Stimulated activated CD8-positive, alpha-beta memory T cell treated with anti-CD3 and anti-CD28 coated beads, Interleukin-15, amount 100 ng/mL, for 4 hours (primary cell): ENCODE measurements at places on chromosomes 5 and 9.

- DNase-seq = no peak
Measured at GRCh38 chr5:148831590-148832565, 5.5 kb downstream of the ADRB2 start.

DNA sequence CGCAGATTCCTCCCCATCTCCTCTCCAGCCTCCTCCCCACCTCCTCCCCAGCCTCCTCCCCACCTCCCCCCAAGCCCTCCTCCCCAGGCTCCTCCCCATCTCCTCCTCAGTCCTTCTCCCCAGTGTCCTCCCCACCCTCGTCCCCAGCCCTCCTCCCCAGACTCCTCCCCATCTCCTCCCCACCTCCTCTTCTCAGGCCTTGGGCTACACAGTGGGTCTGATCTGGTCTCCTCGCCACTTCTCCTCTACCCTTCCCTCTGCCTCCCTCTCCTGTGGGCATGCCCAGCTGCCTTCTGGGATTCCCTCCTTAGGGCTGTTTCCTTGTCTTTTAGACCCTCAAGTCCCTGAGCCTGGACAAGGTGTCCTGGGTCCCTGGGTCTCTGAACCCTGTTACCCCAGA is 28.3 kb downstream of the CXXC5 start:
- no peak for DNase-seq

DNA sequence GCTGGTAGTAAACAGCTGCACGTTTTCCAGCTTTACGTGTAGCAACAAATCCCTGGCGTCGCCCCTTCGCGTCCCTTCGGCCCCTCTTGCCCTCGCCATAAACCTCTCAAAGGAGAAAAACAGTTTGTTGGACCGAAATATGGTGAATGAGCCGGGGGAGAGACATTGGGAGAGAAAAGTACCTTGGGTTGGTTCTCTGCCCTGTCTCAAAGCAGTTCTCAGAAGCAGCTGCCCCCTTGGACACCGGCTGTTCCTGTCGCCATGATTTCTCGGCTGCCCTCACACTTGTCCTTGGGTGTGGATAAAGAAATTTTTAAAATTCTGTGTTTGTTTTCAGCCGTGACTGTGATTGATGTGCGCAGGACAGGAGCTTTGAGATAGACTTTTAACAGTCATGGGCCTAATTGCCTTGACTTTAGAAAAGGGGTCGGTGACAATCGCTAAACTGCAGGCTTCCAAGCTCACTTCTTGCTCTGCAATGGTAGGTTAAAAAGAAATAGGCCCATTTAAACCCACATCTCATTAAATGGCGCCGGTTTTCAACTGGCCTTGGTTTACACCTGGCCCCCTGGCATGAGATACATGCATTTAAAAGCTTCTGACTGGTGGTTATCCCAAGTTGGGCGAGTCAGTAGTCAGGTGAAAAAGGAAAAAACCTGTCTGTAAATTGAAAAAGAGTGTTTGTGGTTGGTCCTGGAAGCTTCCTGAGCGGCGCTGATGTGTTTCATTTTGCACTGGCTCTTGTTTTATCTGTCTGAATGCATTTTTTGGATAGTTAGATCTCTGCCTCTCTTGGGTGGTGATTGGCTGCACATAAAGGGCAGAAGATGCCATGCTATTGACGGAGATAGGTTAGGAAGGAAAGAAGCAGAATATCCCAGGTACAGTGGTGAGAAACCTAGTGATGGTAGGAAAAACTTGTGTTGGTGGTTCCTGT is 983 bp downstream of the RCL1 start:
- no peak for DNase-seq

DNA sequence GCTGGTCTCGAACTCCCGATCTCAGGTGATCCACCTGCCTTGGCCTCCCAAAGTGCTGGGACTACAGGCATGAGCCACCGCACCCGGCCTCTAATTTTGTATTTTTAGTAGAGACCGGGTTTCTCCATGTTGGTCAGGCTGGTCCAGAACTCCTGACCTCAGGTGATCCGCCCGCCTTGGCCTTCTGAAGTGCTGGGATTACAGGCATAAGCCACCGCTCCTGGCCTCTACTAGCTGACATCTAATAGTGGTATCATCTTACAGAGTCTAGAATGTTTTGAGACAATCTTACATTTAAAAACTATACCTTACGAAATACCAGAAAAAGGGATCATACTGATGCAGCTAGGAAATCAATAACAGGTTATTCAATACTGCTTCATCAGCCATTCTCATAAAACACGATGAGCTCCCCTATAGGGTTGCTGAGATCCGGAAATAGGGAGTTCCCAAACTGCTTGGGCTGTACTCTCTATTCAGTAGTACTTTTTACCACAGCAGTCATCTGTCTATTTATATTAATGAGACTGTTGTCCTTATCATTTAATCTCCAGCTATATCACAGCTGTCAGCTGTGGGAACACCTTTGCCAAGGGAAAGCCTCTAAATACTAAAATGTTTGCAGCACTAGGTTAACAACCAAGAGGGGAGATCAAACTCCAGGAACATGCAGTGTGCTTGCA is 8.1 kb upstream of the UBE2D2 start:
- no peak for DNase-seq

DNA sequence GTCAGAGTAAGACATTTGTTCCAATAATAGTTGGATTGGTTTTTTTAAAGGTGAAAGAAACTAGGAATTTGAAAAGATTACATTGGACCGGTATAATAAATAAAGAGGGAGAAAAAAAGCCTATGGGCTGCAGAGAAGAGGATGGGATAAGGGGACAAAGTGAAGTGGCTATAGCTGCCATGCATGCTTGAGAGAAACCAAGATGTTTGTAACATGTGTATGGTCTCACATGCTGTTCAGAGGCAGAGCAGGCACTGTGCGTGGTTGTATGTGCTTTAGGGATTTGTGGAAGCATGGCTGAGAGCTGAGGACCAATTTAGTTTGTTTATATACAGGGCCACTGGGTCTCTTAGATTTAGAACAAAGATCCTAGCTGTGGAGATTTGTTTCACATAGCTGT is 32.7 kb downstream of the LNPEP start:
- DNase-seq = no peak

GRCh38 chr5:17228821-17229291 is 11.4 kb downstream of the BASP1 start:
- DNase-seq = no peak

GRCh38 chr9:99628849-99629620 is 192.7 kb upstream of the NR4A3 start:
- no peak for DNase-seq

DNA sequence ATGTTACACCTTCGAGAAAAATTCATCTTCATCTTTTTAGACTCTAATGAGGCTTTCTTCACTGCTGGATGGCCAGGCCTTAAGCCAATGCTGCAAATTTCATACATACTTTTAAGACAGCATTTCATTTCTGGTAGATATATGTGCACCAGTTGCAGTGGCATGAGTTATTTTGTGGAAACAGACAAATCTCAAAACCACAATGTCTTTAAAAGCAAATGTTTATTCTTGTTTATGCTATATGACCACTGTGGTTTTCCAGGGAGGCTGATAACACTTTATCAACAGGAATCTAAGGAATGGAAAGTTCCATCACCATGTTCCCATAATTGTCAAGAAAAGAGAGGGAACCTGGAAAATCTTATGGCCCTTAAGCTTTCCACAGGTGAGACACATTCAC is 27.7 kb downstream of the CDH9 start:
- DNase-seq = no peak

DNA sequence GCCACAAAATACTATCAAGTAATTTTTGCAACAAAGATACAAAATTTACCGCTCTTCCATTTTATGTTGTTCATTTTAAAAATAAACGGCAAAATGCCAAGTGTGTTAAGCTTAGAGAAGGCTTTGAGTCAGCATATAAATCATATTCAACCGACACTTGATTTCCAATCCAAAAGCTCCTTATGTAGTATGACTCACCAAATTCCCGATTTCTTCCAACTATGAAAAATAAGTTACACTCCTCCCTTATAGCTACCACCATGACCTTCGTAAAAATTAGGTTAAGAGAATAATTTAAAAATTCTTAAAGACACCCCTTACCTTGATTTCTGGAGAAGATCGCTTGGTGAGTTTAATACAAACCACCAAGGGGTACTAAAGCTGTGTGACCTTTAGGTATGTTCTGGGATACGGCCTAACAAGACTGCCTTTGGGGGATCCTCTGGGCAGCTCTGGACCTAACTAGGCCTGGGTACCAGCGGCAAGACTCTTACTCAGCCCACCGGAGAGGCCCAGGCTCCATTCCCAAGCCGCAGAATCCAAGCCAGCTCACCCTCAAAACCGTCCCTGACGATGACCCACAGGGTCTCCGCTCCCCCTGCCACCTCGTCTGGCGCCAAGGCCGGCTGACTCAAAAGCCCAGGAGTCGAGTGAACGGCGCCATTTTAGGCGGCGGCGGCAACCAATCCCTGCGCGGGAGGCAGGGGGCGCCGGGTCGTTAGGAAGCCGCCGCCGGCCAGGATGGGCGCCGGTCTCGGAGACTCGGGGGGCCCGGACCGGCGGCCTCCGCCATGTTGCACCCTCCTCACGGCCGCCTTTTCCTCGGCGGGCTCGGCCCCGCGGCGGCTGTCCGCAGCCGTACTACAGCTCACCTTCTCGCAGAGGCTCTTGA is 739 bp downstream of the PPP2CA start:
- DNase-seq = peak; percentile 25

DNA sequence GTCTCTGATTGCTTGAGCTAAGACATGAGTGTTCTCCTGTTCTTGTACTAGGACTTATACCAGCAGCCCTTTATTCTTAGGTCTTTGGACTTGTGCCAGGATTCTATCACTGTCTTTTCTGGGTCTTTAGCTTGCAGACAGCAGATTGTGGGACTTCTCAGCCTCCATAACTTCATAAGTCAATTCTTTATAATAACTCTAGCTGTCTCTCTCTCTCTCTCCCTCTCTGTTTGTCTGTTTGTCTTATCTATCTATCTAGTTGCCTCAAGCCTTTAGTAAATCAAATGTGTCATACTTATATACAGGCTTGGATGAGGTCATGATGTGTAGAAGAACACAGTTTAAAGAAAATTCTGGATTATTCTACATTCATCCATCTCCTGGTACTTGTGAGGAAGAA is 11.5 kb upstream of the ANKRD55 start:
- DNase-seq = no peak

DNA sequence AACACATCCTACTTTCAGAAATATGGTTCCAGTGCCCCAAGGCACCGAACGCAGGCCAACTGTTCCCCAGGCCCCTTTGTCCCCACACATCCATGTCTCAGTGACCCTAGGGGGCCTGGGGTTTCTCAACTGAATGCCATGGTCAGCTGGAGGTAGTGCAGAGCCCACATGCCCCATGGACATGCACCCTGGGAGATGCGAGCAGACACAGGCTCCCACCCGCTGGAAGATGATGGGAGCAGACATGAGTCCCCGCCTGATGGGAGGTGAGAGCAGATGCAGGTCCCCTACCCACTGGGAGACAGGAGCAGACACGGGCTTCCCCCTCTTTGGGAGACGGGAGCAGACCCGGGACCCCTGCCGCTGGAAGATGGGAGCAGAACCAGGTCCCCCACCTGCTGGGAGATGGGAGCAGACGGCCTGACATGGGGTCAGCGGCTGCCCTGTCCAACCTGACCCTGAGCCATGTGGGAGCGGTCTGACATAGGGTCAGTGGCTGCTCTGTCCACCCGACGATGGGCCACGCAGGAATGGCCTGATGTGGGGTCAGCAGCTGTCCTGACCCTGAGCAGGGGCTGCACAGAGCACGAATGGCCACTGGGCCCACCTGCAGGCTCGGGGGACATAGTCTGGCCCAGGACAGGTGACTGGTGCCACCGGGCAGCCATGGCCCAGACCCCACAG is 18.4 kb downstream of the ZDHHC11B start:
- DNase-seq = no peak

DNA sequence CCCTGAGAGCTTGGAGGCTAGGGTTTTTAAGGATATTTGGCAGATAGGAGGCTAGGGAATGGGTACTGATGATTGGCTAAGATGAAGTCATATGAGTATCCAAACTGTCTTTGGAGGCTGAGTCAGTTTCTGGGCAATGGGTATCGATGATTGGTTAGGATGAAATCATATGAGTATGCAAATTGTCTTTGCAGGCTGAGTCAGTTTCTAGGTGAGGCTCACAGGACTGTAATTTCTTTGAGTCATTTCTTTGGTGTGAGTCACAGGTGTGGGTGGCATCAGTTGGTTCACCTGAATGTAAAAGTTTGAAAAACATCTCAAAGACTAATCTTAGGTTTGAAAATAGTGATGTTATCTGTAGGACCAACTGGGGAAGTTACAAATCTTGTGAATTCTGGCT is 1068.0 kb downstream of the NR2F1-AS1 start:
- DNase-seq = no peak

DNA sequence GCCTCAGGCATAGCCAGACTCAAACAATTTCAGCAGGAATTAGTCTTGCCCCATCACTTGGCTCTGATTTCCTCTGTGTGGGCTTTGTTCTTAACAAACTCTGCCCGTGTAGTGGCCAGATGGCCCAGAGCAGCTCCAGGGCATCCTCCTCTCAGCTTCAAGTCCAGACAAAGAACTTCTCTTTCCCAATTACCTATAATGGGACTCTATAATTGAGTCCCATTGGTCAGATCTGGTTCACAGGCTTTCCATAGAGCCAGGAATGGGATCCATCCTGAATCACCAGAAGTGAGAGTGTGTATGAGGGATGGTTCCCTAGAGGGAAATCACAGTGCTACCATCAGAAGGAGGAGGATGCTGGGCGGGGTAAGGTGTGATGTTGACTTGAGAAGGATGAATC is 515.8 kb downstream of the KIF4B start:
- DNase-seq = no peak

DNA sequence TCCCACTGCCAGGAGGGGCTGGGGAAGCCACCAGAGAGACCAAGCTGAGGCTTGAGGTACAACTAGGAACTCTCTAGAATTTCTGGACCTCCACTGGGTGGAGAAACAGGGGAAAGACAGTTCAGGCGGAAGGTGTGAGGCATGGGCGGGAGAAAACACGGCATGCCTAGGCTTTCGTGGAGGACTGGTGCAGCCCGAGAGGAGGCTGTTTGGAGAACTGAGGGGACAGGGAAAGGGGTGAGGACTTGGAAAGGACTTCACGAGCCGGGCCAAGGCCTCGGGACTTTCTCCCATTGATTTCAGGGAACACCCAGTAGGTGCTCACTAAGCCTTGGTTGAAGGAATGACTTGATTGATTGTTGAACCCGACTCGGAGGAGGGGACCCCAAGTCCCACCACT is 9.5 kb upstream of the ADGRD2 start:
- no peak for DNase-seq

- no peak for DNase-seq
Measured at GRCh38 chr9:132365986-132366385, 11.2 kb upstream of the SETX start.

- DNase-seq = no peak
Measured at GRCh38 chr5:62271870-62272269, 34.1 kb upstream of the KIF2A start.

DNA sequence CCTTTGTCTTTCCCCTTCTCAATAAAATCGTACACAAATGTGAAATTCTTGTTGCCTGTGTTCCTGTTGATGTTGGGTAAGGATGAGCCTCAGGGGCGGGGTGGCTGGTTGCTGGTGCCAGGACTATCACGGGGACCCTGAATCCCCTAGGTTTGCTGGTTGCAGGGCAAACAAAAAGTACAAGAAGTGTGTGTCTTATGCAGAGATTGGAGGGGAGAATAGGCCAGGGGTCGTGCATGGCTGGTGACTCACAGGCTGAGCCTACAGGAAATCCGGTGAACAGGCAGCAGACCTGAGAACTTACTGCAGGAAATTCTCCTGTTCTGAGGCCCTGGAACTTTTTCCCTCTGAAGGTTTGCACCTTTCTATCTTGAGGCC is 5.5 kb downstream of the ANXA2R start:
- DNase-seq = no peak
